ENCODE measurements at places on chromosomes 16 and 17.
A peak's percentile ranks its signal among the peaks of the same experiment; 100 is the strongest.

DNA sequence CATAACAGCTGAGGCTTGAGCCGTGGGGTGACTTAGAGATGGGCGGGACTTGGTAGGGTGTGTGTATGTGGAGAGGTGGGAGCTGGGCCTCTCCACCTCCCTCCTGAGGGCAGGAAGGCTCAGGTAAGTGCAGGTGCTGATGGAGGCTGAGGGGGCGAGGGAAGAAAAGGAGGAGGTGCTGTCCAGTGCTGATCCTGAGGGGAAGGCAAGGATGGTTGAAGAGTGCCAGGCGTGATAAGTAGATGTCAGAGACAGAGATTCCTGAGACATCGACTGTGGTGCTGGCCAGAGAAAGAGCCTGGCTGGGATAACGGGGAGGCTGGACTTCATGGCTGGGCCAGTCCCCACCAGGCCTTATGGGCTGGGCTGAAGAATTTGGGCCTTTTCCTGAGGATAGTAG is 159.1 kb downstream of the SDK2 start:
- no peak for DNase-seq

- no peak for DNase-seq
These were observed 429.7 kb downstream of the CDH8 start for GRCh38 chr16:61606581-61606980.

- DNase-seq = no peak
These were observed 69.3 kb downstream of the STXBP4 start for GRCh38 chr17:55037828-55038227.

- DNase-seq = peak; percentile 55
These were observed 71.5 kb upstream of the PLCG2 start for GRCh38 chr16:81707411-81708265.

DNA sequence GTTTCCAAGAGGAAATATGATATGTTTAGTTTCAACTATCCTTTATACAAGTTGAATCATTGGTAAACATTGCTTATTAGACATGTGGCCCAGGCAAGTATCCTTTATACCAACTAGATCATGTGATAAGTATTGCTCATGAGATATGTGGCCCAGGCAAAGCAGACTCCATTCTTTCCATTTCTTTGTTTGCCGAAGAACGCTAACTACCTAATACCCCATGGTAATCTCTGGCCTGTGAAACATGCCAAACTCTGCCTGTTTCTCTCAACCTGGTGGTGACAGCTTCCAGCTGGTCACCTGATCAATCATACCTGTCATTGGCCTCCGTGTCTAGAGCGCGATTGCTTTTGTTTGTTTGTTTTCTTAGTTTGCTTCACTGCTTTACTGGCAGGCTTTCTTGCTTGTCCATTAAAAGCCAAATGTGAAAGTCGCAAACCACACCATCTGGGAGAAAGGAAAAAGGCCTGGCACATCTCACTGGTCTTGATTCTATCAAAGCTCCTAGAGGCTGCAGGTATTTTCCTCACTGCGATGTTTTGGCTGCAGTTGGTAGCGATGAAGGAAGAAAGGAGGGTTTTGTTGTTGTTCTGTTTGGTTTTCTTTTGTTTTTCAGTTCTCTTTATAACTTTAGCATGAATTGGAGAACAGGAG is 686.2 kb downstream of the KCNJ2 start:
- DNase-seq = peak; percentile 5

DNA sequence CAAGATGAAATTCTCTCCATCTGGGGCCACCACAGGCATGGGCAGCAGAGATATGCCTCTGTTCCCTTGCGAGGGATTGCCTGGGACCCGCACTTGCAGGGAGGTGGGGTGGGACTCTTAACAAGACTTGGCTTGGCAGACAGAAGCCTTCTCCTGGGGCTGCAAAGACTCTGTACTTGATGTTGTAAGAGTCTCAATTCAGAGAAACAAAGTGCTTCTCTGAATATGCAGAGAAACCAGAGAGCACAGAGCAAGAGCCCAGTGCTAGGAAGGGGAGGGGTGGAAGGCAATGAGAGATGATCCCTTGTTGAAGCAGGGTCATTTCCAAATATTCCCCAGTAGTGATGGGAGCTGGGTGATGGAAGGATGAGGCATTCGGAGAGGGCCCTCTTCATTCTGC is 2.2 kb downstream of the MMP28 start:
- DNase-seq = no peak

GRCh38 chr17:44191941-44192496 is 5.2 kb downstream of the TMUB2 start:
- DNase-seq = no peak

DNA sequence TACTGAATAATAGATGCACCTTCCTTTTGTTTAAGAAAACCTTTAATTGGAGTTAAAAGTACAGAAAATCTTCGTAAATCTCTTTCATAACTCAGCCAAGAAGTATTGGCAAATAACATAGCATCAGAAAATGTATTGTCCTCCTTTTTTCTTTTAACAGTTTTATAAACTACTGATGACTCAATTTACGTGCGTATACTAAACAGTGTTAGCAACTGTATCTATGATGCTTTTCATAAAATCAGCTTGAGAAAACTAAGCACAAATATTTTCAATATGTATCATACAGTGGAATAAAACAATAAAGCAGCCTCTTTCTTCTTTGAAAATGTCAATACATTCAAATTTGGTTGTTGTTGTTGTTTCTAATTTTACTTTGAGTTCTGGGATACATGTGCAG is 88.6 kb downstream of the STXBP4 start:
- DNase-seq = no peak
